ENCODE measurements at places on chromosomes 4 and X. TPM values are rescaled to one million over a fixed set of nuclear protein-coding genes. Genes with fewer than 3 reads are reported as not detected.

The ODAPH gene
- not detected for total RNA-seq

The FAAH2 gene
- total RNA-seq = 0.11 TPM

The UVSSA gene
- 4.1 TPM for total RNA-seq

The NAA10 gene
- 154 TPM for total RNA-seq

The GABRE gene
- total RNA-seq = 20.8 TPM

The GABRQ gene
- total RNA-seq = not detected

The ADAM29 gene
- total RNA-seq = not detected

The PPP4R3C gene
- total RNA-seq = not detected

The LINC00632 gene
- total RNA-seq = 20.6 TPM

The PRAF2 gene
- 24.6 TPM for total RNA-seq

The SPANXN4 gene
- not detected for total RNA-seq

The LRIT3 gene
- 0.11 TPM for total RNA-seq

The CWH43 gene
- total RNA-seq = not detected

The VCX3A gene
- not detected for total RNA-seq

The TIMP1 gene
- total RNA-seq = 4,277 TPM

The APLN gene
- total RNA-seq = 1.1 TPM

The ANTXR2 gene
- 87.5 TPM for total RNA-seq

The ZDHHC15 gene
- total RNA-seq = not detected

The MANBA gene
- 23.4 TPM for total RNA-seq

The SFRP2 gene
- total RNA-seq = 0.65 TPM

The AFF2 gene
- 1.1 TPM for total RNA-seq

The SCRG1 gene
- total RNA-seq = not detected

The RTL5 gene
- total RNA-seq = 1.0 TPM

The GC gene
- not detected for total RNA-seq

The NEUROG2 gene
- total RNA-seq = not detected

The GPRIN3 gene
- not detected for total RNA-seq

All from GM23248 (cell line).